Activated T-helper 9 cell treated with anti-CD3 and anti-CD28 coated beads, Interleukin-2, amount 50 U/mL, for 16 hours (primary cell): ENCODE measurements at places on chromosomes 6 and 20.

DNA sequence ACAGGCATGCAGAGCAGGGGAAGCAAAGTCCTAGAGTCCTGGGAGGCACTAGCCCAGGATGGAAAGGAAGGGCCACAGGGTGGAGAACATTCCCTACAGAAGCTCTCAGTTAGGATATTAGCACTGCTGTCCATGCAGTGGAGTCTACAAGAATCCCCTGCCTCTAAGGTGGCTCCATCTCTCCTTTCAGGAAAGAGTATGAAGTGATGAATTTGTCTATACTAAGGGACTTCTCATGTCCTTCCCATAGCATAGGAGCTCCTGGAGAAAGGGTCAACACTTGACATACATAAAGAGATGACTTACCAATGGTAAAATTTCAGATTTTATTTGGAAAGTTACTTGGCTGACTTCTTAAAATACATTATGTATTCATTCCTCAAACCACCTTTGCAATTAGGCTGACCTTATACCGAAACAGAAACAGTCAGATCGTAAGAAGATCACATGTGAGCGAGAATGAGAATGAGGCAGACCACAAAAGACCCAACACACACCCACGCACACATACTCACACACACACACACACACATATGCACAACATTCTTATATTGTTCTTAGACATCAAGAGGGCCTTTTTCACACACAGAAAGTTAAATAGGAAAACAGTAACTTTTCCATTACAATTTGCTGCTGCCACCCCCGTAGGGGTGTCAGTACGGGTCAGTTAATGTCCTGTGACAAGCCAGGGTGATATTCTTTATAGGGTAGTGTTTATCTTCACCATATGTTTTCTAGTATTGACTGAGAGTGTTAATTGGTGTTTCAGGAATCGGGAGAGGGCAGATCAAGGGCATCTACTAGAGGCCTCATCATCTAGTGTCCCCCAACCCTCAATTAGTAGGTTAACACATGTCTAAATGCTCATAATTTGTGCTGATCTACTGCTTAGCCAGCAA lies 159.4 kb downstream of the FAXC start:
- DNase-seq: no peak

- no peak for DNase-seq
These were observed 38.8 kb downstream of the ADNP start for GRCh38 chr20:50892394-50892793.

GRCh38 chr6:151761851-151762250 lies 45.6 kb upstream of the ESR1 start:
- DNase-seq: no peak

DNA sequence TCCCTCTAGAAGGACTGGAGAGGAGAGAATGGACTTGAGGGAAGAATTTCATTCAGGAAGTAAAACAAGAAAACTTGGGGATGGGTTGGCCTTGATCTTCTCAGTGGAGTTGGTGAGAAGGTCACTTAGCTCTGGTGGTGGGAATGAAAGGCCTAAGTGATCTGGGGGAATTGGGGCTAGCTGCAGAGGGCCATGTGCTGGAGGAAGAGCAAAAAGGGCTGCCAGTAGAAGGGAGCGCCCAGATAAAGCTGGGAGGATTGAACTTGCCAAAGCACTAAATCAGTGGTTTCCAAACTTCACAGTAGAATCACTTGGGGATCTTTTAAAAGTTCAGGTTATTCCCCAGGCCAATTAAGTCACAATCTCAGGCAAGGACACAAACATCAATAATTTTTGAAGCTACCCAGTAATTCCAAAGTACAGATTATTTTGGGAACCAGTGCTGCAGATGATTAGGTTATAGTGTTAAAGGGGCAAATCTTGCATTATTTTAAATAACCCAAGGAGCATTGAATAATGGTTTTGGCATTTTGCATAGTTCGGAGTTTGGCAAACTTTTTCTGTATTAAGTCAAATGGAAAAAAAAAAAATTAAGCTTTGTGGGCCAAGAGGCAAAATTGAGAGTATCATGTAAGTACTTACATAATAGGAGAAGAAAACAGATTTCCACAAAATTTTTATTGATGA lies 36.5 kb upstream of the RFPL4B start:
- no peak for DNase-seq

DNA sequence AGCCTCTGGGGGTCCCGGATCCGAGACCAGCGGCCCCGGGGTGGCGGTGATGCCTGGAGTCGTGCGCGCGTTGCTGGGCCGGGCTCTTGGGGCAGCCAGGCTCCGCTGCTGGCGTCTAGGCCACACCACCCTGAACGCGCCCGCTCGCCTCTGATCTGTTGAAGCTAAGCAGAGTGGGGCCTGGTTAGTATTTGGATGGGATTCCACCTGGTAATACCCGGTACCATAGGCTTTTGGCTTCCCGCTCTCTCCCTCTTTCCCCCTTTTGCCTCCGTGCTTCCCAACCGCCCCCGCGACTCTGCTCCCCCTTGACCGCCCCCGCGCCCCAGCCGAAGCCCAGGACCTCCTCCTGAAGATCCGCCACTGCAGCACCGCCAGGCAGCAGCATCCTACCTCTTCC lies 1383.5 kb upstream of the DEFB115 start:
- no peak for DNase-seq
